G401 (cell line): ENCODE measurements at places on chromosomes 4 and X. TPM values are rescaled to one million over a fixed set of nuclear protein-coding genes. Genes with fewer than 3 reads are reported as not detected.

Gene CD38
- total RNA-seq, result not detected in 2 replicates

Gene BDH2
- 56.0 and 72.1 TPM in 2 replicates for total RNA-seq

Gene PPAT
- total RNA-seq, result 41.2 and 53.2 TPM in 2 replicates

Gene ZNF518B
- total RNA-seq, result 13.0 and 33.1 TPM in 2 replicates

Gene CPZ
- total RNA-seq, result not detected in 2 replicates

Gene F8A3
- total RNA-seq, result not detected in 2 replicates

Gene SLC9B1
- total RNA-seq, result not detected in 2 replicates

Gene PPP2R2C
- 0.55 and 3.3 TPM in 2 replicates for total RNA-seq

Gene ZCCHC18
- 0.20 TPM in 1 of 2 replicates, not detected in the other for total RNA-seq

Gene CHRNA9
- total RNA-seq, result 0.61 TPM in 1 of 2 replicates, not detected in the other

Gene NEXMIF
- total RNA-seq, result not detected in 2 replicates

Gene SRPK3
- total RNA-seq, result 0.06 TPM in 1 of 2 replicates, not detected in the other

Gene GC
- total RNA-seq, result not detected in 2 replicates

Gene TSPAN6
- total RNA-seq, result 110 and 111 TPM in 2 replicates

Gene HTR2C
- not detected in 2 replicates for total RNA-seq

Gene MMRN1
- 145 and 225 TPM in 2 replicates for total RNA-seq
